ENCODE measurements at places on chromosomes 4 and X.

- no peak for DNase-seq
These were observed 23.1 kb downstream of the ACSL1 start for GRCh38 chr4:184802697-184803015.

DNA sequence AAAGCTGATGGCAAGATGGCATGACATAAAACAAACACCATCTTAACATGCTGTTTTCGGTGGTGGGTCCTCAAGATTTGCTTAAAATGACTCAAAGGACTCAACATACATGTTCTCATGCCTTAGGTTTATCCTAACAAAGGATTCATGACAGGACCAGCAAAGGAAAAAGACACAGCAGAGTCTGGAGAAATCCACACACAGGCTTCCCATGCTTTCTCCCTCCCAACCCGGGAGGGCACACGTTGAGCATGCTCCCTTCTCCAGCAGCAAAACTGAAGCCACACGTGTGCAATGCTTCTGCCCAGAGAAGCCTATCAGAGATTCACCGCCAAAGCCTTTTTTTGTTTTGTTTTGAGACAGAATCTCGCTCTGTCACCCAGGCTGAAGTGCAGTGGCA lies 39.9 kb downstream of the SAT1 start:
- DNase-seq, result no peak

DNA sequence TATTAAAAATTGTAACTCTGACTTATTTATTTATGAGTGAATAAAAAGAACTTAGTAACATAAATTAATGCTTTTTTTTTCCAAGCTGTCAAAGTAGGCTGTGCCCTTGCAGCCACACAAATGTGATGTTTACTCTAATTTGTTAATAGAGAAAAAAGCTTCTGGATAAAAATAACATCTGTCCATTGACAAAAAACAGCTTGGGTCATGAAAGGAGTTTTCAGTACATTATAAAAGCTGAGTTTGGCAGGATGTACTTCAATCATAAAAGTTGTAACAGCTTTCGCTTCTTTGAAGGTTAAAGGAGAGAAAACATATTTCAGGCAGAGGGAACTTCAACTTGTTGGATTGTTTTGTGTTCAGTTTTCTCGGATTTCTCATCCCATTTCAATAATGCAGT lies 105.6 kb downstream of the SLC4A4 start:
- no peak for DNase-seq

DNA sequence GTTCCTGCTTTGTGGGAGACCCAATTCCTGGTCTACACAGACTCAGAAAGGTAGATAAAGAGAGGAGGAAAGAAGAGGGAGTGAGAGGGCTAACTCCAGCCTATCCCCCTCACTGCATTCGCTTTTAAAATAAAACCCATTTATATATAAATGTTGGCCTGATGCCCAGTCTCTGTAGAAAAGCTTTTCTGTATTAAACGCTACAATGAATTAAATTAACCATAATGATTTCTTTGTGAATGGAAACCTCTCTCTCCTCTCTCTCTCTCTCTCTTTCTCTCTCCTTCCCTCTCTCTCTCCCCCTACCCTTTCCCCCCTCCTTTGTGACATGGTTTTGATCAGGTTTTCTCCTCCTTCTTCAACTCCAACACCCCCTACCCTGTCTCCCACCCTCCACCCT lies 34.8 kb downstream of the PJA1 start:
- DNase-seq, result no peak

DNA sequence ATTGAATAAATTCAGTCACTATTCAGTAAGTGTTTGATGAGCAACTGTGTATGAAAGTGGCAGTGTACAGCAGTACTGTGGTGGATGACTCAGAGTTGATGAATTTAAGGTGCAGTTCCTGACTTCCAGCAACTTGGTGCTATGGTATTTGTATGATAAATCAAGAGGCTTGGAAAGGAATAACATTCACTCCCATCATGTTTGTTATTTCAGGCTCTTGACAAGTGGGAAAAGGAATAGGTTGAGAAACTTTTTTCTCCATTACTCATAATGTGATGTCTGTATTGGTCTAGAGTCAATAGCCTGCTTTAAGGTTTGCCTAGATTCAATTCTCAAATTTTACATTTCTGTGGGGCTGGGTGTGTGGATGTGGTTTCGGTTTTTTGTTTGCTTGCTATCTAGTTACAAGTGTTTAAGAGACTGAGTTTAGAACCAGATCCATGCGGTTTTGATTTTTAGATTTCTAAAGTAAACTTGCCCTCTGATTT lies 35.1 kb upstream of the CYP2U1 start:
- no peak for DNase-seq
